ENCODE measurements at places on chromosomes 11 and 22.

- no peak for DNase-seq
Measured at GRCh38 chr11:114442536-114442935, 3.3 kb downstream of the REXO2 start.

- DNase-seq: peak; percentile 10
Measured at GRCh38 chr11:75673977-75674582, 5.2 kb upstream of the MAP6 start.

DNA sequence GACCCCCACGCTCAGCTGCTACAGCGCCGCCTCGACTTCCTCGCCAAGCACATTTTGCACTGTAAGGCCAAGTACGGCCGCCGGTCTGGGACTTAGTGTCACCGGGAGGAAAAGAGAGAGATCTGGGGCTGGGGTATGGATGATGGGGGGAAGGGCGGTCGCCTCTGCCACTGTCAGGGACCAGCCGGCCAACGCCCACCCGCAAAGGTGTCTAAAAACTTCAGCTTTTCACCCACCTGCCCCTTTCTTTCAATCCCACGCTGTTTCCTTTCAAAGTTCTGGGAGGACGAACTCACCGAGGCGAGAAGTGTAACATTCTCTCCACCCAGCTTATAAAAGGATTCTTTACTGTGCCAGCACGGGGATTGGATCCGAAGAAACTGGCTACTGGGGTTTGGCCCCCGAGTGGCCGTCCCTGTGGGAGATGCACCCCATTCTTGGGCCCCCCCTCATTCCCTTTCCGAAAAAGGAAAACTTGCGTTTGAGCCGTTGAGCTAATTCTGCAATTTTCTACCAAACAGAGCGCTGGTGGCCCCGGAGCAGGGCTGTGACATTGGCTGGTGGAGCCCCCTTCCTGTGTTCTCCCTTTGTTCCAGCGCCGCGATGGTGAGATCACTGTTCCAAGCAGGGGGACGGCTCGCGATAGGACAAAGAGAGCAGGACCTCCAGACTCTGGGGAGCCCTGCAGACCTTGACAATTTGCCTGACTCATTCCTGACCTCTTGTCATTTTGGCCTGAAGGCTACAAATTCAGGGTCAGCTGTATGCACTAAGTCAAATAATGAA lies 1.8 kb downstream of the FJX1 start:
- DNase-seq: no peak

DNA sequence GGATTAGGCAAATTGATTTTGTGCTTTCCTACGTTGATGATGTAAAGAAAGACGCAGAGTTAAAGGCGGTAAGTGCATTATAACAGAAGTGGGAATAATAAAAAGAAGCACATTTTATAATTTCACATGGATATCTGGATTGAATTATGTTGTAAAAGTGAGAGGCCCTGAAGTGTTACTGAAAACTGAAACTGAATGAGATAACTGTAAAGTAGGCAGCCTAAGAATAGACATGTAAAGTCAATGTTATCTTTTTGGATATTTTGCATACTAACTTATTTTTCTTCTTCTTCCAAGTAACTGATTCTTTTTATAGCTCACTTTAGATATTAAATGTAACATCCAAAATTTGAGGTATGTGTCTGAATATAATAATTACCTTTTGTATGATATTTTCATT lies 28.3 kb downstream of the ANO5 start:
- no peak for DNase-seq

GRCh38 chr11:115396533-115396932 lies 107.7 kb downstream of the CADM1 start:
- DNase-seq: no peak

DNA sequence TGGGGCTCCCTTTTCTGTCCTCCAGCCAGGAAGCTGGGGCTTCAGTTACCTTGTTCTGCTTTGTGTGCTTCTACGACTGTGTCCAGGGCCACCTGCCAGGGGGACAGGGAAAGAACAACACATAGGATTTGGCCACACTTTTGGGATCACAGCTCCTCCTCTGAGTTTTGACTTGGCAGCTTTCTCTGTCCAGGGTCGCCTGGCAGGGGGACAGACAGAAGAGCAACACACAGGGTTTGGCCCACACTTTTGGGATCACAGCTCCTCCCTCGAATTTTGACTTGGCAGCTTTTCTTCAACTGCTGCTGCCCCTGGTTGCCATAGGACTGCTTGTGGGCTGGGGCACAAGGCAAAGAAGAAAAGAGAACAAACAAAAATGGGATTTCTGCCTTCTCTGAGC lies 19.1 kb downstream of the INCENP start:
- DNase-seq: no peak

DNA sequence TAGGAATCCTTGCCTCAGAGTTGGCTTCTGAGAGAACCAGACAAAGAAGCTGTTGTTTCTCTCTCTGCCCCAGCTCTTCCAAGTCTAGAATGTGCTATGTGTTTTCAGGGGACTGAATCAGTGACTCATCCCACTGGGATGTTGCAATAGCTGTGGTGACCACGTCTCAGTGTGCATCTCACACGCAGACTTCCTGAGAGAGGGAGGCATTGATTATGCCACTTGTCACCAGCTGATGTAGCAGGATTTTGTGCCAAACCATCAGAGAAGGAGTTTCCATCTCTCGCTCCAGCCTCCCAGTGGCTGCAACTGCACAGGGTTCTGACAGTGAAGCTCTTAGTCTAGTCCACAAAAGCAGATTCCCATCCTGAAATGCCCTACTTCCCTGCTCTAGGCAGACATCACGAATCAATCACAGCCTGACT lies 455.8 kb downstream of the MIAT start:
- peak; percentile 69 for DNase-seq

GRCh38 chr22:49142296-49142695 lies 685.4 kb downstream of the BRD1 start:
- no peak for DNase-seq

DNA sequence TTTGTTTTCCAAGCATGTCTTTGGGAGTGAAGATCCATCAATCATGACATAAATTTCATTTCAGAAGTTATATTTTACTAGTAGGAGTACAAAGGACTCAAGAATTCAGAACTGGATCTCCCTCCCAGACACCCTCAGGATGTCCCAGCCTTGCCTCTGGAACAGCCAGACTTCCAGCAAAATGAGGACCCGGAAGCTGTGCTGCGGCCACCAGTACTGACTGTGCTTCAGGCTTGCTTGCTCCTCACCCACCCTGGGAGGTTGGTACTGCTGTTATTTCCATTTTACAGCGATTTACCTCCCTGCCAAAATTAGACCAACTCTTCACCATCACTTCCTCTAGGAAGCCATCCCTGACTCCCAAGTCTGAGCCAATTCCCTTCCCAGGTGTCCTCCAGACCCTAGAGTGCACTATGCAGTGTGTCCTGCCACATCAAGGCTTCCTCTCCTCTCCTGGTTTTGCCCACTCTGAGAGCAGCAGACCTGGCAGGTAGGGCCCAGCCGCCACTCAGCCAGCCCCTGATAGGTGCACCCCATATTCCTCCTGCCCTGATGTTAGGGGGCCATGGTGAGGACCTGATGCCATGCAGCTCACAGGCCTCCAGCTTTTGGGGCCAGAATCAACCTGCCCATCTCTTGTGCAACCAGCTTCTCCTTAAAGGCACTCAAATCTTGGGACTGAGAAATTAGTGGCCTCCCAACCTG lies 47.3 kb upstream of the WNT7B start:
- no peak for DNase-seq
